ENCODE measurements at places on chromosomes 6 and 20.

DNA sequence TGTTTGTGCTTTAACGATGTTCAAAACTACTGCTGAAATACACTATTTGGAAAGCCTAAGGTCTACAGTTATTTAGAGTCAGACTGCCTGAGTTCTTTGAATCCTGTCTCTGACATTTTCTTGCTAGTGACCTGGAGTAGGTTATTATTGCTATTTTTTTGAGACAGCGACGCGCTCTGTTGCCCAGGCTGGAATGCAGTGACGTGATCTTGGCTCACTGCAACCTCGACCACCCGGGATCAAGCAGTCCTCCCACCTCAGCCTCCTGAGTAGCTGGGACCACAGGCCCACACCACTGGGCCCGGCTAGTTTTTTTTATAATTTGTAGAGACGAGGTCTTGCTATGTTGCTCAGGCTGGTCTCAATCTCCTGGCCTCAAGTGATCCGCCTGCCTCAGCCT is 96.6 kb downstream of the TIAM2 start:
- DNase-seq, result peak; percentile 74

DNA sequence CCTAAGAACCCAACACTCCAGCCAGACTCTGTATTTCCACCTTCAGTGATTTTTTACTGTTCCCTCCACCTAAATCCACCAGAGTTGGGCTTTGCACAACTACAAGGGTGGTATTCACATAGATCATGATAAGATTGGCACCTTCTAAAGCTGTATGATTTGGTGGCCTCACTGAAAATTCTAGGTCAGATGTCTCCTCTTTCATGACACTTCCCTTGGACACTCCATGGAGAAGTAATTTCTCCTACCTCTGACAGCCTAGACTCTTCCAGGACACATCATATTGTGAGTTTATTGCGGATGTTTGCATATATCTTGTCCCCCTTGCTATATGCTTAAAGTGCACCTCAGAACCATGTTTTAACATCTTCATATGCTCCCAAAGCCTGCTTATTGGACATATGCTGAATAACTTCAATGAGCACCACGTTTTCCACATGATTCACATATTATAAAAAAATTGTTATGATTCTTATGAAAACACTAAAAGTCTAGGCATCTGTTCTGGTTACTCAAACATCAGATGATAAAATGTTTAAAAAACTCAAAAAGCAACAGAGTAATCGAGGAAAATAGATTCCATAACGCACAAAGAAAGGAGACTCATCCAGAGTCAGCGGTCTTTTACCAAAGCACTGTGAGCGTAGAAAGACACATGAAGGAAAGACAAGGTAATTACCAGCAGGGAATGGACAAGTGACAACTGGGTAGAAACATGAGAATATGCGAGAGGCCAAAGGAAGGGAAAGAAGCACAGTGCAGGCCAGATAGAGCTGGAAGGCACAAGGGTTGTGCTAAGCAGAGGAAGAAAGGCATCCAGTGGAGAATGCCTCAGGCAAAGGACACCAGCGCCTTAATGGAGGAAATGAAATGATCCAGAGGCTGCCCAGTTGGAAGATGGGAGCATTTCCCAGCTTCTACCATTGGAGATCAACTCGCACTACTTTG is 46.5 kb downstream of the KIF16B start:
- DNase-seq, result no peak

DNA sequence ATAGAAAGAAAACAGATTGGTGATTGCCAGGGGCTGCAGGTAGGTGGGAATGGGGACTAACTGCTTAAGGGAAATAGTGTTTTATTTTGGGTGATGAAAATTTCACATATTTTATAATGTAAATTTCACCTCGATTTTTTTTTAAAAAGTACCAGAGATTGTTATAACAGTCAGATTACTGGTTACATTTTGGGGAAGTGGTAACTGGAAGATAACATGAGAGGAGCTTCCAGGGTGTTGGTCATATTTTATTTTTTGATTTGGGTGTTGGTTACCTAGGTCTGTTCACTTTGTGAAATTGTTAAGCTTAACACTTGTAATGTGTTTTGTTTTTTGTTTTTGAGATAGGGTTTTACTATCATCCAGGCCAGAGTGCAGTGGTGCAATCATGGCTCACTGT is 17.2 kb upstream of the CRIP3 start:
- no peak for DNase-seq

GRCh38 chr20:4944518-4945313 is 56.6 kb downstream of the SLC23A2 start:
- no peak for DNase-seq

- DNase-seq, result no peak
Measured at GRCh38 chr20:18886756-18887155, 73.2 kb downstream of the SCP2D1 start.

DNA sequence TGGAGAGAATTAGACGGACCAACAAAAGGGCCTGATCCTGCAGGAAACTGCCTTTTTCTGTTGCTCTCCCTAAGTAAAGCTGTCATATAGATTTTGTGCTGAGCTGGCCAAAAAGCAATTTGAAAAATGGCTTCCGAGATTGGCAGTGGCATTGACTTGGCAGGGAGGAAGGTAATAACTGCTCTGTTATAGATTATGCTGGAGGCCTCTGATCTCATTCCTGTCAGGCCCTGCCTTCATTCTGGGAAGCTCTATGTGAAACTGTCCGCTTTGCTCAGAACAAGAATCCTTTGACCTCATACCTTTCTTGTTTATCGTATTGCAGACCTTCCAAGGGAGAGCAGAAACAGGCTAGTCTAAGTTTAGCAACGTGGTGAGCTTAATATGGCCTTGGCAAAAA is 234.4 kb downstream of the PHACTR1 start:
- DNase-seq, result no peak

DNA sequence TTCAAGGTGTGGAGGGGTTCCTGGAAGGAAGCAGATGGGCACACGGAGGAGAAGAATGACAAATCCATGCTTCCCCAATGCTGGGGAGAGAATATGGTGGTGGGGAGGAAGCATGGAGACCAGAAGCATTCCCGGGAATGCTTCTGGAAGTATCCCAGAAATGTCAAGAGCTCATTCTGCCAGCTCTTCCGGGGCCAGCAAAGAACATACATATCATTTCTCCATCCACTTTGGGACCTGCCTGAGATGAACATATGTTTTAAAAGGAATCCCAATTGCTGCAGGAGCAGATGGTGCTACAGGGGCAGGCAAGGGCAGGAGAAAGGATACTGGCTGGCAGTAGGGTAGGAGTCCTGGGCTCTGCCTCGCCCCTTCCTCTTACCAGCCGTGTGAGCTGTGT is 37.9 kb upstream of the CCDC167 start:
- DNase-seq, result no peak

DNA sequence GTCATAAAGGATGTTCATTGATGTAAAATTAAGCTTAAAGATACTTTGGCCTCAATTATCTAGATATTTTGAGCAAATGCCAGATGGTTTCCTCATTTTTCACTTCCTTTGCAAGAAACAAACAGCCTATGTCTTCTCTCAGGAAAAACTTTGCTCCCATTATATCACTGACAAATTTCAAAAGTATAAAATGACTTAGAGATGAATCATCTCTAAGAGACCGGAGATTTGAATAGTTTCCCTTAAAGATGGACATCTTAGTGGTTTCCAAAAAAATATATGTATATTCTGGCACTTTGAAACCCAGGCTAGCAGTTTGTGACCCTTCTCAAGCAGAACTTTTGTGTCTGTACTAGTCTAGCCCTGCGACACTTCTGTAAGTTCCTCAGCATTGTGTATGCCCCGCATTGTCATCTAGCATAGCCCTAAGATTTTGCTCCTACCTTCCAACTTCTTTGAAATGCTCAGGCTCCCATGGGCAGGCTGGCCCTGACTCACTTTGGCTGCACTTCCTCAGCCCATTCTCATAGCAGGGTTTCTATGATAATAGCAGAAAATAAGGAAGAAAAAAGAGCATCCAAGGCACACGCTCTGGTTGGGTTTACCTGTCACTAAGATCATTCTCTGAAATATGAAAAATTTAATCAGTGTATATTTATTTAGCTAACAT is 25.7 kb upstream of the POU3F2 start:
- DNase-seq, result no peak

- no peak for DNase-seq
Measured at GRCh38 chr6:1832844-1833787, 223.4 kb downstream of the FOXC1 start.

DNA sequence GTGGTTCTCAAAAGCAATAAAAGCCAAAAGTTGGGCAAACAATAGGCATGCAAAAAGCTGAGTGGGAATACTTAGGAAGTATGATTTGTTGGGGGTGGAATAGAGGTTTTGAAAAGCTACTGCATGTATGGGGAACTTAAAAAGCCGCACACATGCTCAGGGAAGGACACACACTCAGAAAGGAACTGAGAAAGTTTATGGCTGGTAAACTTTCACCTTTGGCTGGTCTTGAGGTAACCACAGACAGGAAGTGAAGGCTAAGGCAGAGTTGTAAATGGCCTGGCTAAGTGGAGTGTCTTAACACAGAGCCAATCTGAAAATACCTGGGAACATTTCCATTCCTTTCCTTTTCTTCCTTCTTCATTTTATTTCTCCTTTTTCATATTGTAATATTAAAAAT is 134.5 kb upstream of the EXOC2 start:
- DNase-seq, result no peak

DNA sequence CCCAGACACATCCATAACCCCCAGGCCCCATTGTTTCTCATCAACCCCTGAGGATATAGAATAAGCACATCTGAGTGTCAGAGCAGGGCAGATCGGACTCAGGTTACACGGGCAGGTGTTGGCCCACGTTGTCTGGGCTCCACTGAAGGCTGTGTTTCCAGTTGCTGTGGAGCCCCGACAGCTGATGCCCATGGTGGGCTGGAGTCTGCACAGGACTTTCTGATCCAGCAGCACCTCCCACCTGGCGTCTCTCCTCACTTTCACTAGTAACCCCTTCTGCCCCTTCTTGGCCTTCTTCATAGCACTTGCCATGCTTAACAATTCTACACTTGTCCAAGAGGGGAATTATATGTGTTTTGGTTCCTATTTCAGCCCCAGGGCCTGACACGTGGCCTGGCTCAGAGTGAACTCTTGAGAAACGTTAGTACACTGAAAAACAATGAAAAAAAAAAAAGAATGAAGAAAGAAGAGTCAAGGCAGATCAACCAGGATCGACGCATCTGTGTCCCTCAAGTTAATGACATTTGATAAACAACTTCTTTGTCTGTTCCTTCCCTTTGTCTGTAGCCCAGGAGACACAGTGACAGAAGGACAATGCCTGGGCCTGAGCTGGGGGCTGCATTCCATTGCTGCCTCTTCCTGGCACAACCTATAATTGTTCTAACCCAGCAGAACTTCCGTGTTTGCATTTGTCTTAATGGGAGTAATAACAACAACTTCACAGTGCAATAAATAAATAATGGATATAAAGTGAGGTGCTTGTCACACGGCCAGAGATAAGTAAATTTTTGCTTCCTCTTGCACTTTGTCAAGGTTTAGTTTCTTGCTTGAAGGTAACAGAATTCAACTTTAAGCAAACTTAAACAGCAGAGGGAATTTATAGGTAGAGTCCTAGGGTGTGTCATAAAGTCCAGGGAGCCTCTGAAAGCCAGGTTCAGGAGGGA is 224.2 kb upstream of the SSTR4 start:
- no peak for DNase-seq

DNA sequence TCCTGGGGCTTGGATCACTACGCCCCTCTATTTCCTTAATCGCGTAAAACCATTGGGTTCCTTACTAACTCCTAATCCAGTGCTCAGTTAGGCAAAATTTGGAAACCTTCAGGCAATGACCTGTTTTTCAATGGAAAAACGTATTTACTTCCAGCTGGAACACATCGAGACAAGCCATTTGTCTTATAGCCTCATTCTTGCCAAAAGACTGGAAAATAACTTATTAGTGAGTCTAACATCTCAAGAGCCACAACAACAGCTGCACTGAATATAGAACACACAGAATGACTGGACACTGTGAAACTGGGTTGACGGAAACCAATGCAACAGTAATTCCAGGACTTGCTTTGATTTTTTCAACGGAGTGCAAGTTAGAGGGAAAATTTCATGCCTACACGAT is 125.2 kb upstream of the MAP3K7 start:
- no peak for DNase-seq

GRCh38 chr6:161135695-161136591 is 137.9 kb downstream of the AGPAT4 start:
- DNase-seq, result no peak

DNA sequence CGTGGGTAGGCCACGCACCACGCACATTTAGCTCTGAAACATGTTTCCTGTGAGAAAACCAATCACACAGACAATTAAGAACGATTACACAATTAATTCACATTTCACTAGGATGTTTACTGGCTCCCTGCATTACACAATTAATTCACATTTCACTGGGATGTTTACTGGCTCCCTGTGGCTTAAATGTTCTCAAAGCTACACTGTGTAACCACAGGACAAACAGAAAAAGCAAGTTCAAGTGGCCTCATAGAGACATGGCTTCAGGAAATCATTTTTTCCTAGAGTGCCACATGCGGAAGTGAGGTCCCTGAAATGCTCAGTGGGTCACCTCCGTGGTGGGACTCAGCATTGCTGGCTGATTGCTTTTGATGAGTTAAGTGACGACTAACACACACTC is 61.7 kb upstream of the XRN2 start:
- no peak for DNase-seq

- DNase-seq, result no peak
Measured at GRCh38 chr20:20505554-20505953, 137.7 kb downstream of the INSM1 start.

- no peak for DNase-seq
Measured at GRCh38 chr6:19845266-19846041, 8.3 kb downstream of the ID4 start.

- DNase-seq, result peak; percentile 46
Measured at GRCh38 chr6:73610444-73611275, 43.1 kb downstream of the SLC17A5 start.

DNA sequence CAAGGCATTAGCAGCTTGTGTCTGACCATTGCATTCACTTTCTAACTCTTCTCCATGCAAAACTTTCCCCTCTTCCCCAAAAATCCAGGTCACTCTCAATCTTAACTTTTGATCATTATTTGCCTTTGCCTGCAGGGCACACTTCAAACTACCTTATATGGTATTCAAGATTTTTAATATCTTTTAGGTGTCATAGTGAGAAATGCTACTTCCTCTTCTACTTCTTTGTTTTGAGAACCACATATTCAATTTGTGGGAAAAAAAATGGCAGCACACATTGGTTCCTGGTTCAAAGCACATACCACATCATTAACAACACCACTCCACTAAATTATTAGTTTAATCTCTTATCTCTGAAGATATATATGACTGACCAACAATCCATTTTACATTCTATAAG is 1267.0 kb upstream of the CITED2 start:
- no peak for DNase-seq
